MV-4-11 (cell line): ENCODE measurements at places on chromosomes 7 and 10.

GRCh38 chr7:151226560-151226874, 488 bp downstream of the ABCF2 start:
- DNase-seq, result no peak

DNA sequence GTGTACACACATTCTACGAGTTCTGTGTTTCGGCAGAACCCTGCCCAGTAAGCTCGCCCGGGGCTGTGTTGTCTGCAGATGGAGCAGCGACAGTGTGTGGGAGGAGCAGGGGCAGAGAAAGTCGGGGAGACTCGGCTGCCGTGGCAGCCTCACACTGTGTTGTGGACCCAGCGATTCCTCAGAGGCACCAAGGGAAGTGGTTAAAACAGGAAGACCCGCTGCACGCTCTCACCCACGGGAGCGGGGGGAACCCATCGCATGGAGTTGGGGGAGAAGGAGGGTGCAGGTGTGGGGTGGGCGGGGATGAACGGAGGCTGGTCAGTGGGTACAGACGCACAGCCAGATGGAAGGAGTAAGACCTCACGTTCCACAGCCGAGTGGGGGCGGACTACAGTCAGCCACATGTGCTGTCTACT, 250.2 kb downstream of the ELFN1 start:
- DNase-seq, result peak; percentile 70

GRCh38 chr7:90816511-90817142, 220.5 kb downstream of the CDK14 start:
- peak; percentile 58 for DNase-seq

- DNase-seq, result no peak
Measured at GRCh38 chr10:105969884-105970377, 1194.6 kb downstream of the SORCS1 start.

GRCh38 chr7:21507627-21508343, 35.1 kb upstream of the DNAH11 start:
- peak; percentile 25 for DNase-seq

- DNase-seq, result no peak
Measured at GRCh38 chr10:91242940-91243339, 22.5 kb downstream of the PCGF5 start.

GRCh38 chr7:158431941-158432347, 155.7 kb downstream of the PTPRN2 start:
- no peak for DNase-seq

GRCh38 chr10:36057180-36057579, 415.1 kb upstream of the FZD8 start:
- no peak for DNase-seq

DNA sequence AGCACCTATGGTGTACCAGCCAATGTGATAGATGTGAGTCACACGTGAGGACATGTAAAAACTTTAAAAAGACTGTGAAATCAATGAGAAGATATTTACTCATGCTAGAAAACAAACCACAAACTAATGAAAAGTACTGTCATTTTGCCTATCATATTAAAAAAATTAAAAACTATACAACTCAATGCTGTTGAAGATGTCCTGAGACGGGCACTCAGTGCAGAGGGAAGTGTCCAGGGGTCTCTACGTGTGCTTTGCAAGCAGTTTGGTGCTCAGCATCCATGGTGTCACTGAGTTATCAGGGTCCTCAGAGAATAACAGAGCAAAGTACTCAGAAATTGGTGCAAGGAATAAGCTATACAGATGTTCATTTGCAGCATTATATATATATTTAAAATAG, 162.3 kb downstream of the HECW1 start:
- DNase-seq, result no peak

- DNase-seq, result no peak
Measured at GRCh38 chr10:122570920-122571319, 10.4 kb downstream of the DMBT1 start.

GRCh38 chr10:688312-689120, 952 bp downstream of the DIP2C start:
- no peak for DNase-seq

DNA sequence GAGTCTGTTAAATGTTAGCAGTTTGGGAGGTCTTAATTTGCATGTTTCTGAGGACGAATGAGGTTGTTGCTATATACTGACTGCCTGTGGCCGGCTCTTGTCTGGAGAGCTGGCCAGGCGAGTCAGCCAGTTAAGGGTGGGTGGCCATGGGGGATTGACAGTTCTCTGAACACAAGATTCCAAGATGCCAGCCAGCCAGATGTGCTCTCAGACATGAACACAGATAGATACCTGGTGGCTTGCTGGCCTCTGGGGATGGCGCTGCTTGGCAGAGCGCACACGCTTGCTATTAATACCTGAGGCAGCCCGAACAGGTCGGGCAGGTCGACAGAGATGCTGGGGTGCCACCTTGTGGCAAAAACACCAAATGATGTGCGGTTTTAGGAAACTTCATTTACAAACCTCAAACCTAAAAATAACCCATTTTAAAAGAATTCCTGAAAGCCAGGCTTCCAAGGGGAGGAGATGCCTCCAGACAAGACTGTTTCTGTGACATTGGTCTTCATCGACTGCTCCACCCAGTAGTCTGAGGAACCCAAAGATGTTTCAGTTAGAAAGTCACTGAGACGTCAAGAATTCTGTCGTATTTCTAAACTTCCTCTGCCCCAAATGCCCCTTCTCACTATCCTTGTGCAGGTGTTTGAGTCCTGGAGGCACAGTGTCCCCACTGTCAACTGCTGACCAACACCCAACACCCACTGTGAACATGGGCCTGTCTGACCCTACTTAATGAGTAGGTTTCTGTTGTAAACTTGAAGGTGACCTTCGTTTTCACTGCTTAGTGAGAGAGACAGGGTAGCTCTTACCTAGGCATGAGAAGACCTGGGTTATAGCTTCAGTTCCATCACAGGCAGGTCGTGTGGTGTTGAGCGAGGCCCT, 123.4 kb downstream of the NT5C2 start:
- DNase-seq, result peak; percentile 23

DNA sequence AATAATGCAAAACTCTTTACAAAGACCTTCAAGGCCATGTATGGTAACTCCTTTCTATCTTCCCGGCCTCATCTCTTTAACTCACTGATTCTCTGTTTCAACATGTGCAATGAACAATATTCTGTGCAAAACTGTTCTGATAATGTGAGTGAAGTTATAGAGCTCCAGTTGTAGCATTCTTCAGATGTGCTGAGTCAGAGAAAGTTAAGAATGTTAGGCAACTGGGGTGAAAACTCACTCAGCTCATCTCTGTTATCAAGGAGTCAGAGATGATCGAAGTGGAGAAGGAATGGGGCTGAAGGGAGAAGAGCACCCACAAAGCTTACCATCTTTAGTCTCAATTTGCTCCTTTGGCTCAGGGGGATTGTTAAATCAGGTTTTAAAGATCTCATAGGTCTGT, 344.7 kb upstream of the NPSR1 start:
- no peak for DNase-seq

DNA sequence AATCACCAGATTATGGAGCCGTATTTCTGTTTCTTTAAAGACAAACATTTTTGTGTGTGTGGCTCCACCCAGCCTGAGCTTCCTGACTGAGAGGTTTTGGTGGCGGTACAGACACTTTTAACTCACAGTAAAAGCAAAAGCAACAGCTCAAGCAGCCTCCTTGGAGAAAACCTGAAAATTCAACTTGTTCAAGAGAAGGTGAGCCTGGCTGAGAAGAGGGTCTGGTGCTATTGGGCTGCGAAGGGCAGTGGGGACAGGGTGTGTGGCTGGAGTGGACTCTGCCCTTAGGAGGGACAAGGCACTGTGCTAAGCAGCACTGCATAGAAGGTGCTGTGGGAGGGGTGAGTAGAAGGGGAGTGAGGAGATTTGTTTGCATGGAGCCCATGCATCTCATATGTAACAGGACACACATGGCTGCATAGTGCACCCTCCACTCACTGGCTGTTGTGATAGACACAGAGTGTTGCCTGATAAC, at the start of gene GIMAP7:
TSS of gene GIMAP7 (plus strand) at position 125 of the 475 bp plus-strand sequence. CDS start 5,103 bp downstream, outside the sequence.
- no peak for DNase-seq

DNA sequence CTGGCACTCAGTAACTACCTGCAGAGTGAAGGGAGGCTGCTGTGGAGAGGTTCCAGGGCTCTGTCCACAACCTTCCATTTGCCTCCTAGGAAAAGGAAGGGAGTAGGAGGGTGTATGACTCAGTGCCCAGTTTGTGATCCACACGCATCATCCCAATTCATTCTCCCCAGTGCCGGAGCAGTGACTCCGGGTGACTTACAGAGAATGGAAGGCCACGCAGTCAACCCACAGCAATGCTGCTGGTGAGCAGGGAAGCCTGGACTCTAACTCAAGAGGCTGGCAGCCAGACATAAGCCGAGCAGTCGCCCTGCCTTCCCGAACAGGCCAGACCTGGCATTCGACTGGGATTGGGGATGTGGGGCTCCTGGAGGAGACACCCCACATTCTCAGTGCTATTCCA, 139.9 kb downstream of the SH3PXD2A start:
- DNase-seq, result no peak

GRCh38 chr7:40622941-40623501, 488.2 kb downstream of the SUGCT start:
- DNase-seq, result no peak

- DNase-seq, result peak; percentile 57
Measured at GRCh38 chr7:117048114-117048866, 95.0 kb downstream of the ST7 start.

DNA sequence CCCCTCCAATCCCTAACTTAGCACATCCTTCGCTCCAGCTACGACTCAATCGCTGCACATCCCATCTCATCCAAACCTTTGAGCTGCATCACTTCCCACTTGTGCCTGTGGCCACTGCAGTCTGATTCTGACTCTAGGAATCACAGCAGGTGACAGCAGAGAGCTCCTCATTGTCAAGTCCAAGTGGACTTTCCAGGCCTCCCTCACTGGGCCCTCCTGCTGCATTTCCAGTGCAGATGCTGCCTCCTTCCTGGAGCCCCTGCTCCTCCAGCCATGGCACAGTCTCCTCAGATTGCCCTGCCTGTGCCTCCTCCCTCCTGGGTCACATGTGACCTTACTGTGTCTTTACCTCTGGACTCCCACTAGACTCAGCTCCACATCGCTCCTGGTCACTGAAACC, 157.3 kb downstream of the USP6NL start:
- DNase-seq, result no peak

DNA sequence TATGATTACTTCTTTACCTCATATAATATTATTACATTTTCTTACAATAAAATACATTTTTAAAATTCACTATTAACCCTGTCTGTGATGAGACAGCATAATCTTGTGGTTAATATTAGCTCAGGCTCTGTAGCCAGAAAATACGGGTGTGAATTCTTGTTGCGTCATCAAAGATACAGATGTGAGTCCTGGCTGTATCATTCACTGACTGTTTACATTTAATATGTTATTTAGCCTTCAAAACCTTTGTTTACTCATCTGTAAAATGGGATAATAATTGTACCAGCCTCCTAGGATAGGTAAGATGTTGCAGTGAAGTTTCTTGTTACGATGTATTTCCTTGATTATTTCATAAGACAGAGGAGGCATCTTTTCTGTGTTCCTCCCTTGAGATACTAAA, 184.7 kb upstream of the PRPS1L1 start:
- no peak for DNase-seq

GRCh38 chr7:117901089-117901797, 28.0 kb upstream of the CTTNBP2 start:
- no peak for DNase-seq

- no peak for DNase-seq
Measured at GRCh38 chr7:102030696-102031095, 213.3 kb downstream of the CUX1 start.

GRCh38 chr7:145884716-145885514, 231.7 kb upstream of the CNTNAP2 start:
- DNase-seq, result peak; percentile 8

GRCh38 chr7:139532636-139533155, 9.2 kb downstream of the CLEC2L start:
- DNase-seq, result no peak

- no peak for DNase-seq
Measured at GRCh38 chr7:36276428-36277248, 113.0 kb upstream of the ANLN start.
